ENCODE measurements at places on chromosomes 7 and 10. TPM values are rescaled to one million over a fixed set of nuclear protein-coding genes. Genes with fewer than 3 reads are reported as not detected.
A peak's percentile ranks its signal among the peaks of the same experiment; 100 is the strongest.

GRCh38 chr10:133249094-133249780, 11.6 kb downstream of the VENTX start:
- peaks cover 5% of the 10 kb centered on the region for H3K27me3 ChIP-seq
- no peaks in the 10 kb centered on the region for H3K4me1 ChIP-seq
- H3K36me3 ChIP-seq: no peaks in the 10 kb centered on the region
- H3K4me3 ChIP-seq: no peak overlapping the region

GRCh38 chr7:92421676-92422435, 25.4 kb upstream of the GATAD1 start:
- H3K4me3 ChIP-seq: no peak overlapping the region
- H3K27me3 ChIP-seq: peaks cover 20% of the 10 kb centered on the region
- H3K36me3 ChIP-seq: no peaks in the 10 kb centered on the region
- H3K4me1 ChIP-seq: peaks cover 3% of the 10 kb centered on the region
- H3K27ac ChIP-seq: no peak overlapping the region

DNA sequence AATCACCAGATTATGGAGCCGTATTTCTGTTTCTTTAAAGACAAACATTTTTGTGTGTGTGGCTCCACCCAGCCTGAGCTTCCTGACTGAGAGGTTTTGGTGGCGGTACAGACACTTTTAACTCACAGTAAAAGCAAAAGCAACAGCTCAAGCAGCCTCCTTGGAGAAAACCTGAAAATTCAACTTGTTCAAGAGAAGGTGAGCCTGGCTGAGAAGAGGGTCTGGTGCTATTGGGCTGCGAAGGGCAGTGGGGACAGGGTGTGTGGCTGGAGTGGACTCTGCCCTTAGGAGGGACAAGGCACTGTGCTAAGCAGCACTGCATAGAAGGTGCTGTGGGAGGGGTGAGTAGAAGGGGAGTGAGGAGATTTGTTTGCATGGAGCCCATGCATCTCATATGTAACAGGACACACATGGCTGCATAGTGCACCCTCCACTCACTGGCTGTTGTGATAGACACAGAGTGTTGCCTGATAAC, at the start of gene GIMAP7:
TSS of gene GIMAP7 (plus strand) at position 125 of the 475 bp plus-strand sequence. CDS start 5,103 bp downstream, outside the sequence.
- peaks cover 5% of the 10 kb centered on the region for H3K4me1 ChIP-seq
- H3K27ac ChIP-seq: peak within 1 kb of the TSS; percentile 63
- DNase-seq: no peak

Gene TLX1
- not detected for total RNA-seq

GRCh38 chr10:71209352-71209715, 3.0 kb upstream of the UNC5B start:
- DNase-seq: no peak
- H3K36me3 ChIP-seq: no peaks in the 10 kb centered on the region
- H3K27me3 ChIP-seq: peaks cover 13% of the 10 kb centered on the region
- H3K4me1 ChIP-seq: peaks cover 35% of the 10 kb centered on the region

Measured in left lung (tissue), 14 donors.